ENCODE measurements at places on chromosomes 1 and 21.

DNA sequence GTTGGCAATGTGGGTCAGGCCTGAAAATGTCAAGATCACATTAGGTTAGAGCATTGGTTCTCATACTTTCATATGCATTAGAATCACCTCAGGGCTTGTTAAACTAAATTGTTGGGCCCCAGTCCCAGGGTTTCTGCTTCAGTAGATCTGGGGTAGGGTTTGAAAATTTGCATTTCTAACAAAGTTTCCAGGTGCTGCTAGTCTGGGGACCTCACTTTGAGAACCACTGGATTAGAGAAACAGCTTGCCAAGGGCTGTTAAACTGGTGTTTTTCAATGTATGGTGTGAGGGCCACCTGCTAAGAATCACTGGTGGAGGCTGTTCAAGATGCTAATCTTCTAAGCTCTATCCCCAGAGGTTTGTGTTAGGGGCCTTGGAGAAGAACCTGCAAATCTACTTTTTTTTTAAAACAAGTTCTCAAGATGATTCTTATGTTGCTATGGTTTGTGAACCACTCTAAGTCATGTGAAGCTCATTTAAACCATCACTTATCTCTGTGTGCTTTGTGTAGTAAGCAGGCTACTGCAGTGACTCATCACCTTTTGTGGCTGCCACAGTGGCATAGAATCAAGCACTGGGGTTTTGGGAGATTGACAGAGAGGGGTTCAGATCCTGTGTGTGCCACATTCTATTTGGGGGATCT, 152.2 kb downstream of the S1PR1 start:
- DNase-seq = no peak

GRCh38 chr1:92747735-92748134, 37.2 kb downstream of the EVI5 start:
- no peak for DNase-seq

DNA sequence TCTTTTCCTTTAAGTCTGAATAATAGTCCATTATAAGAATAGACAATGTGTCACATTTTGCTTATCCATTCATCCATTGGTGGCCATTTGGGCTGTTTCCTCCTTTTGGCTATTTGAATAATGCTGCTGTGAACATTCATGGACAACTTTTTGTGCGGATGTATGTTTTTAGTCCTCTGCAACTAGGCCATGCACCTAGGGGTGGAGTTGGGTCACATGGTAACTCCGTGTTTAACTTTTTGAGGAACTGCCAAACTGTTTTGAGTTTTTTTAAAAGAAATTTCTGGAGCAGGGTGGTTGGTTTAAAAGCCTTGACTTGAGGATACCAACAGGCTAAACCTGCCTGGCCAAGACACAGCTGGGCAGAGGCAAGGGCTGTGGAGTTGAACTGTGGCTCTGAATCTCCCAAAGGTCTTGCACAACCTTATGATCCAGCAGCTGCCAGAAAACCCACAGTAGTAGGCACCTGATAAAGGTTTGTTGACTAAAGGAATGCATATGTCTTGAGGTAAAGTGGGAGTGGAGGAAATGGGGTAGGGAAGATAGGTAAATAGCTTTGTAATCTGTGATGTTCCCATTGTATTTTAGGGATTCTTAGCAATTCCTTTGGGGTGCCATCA, 5.6 kb upstream of the RPTN start:
- DNase-seq = no peak

DNA sequence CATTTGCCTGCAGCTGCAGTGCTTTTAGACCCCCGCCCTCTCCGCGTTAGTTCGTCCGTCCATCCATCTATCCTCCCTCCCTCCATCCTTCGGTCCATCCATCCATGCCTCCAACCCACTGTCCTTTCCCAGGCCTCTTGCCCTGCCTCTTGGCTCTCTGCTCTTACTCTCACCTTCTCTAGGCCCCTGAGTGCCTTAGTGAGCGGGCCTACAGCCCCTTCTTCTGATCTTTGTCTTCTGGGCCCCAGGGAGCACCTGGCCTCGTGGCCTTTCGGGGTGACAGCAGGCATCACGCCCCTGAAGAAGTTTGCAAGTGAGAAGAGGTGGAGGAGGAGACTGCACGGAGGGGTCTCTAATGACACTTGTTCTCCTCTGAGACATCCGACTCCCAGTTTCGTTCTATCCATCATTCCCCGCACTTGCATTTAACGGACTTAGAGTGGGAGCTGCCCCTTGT, 842 bp downstream of the ATXN7L2 start:
- DNase-seq = no peak

- no peak for DNase-seq
Measured at GRCh38 chr21:17796503-17796902, 22.7 kb downstream of the C21orf91 start.

DNA sequence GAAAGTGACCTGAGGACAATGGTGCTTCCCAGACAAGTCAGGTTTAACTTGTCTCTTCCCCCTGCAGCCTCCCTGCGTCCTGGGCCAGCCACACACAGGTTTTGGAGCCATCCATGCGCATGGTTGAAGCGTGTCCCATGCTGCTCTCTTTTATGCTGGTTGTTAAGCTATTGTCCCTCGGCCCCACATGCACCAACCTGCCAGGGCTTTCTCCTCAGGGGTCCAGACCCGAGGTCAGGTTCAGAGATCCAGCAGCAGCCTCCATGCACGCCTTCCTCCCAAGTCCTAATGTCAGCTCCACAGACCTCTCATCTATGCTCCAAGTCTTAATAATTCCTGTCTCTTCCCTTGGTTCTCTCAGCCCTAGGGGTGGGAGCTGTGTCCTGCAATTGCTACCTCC, 1.6 kb downstream of the ABCA4 start:
- no peak for DNase-seq

DNA sequence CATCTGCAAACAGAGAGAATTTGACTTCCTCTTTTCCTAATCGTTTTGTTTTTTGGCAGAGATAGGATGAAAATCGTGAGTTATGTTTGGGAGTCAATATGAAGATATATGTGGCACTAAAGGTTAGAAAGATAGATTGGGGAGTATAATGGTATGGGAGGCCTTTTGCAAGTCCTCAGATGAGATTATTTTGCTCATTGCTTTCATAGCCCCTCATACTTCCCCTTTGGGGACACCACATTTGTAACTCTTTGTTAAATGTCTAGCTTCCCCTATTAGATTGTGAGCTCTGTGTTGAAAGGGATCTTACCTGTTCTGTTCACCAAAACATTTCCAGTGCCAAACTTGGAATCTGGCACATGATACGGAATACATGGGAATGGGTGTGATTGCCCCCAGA, 30.2 kb downstream of the RAVER2 start:
- no peak for DNase-seq

- no peak for DNase-seq
Measured at GRCh38 chr21:23639721-23640120, 1967.6 kb downstream of the MRPL39 start.

DNA sequence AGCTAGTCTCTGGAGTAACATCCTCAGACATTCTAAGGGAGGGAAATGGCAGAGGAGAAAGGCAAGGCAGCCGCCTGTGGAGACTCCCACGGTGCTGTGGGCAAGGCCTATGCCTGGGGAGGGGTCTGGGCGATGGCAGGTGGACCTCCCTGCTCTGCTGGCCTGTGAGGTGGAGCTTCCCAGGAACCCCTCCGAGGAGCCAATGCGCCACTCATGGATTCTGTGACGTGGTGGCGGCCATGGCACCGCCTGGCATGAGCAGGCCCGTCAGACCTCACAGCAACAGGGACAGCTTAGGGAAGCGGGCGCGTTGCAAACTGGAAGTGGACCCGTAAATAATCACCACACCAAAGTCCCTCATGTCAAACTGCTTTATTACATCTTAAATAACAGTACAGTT, 6.7 kb upstream of the NADK start:
- no peak for DNase-seq

DNA sequence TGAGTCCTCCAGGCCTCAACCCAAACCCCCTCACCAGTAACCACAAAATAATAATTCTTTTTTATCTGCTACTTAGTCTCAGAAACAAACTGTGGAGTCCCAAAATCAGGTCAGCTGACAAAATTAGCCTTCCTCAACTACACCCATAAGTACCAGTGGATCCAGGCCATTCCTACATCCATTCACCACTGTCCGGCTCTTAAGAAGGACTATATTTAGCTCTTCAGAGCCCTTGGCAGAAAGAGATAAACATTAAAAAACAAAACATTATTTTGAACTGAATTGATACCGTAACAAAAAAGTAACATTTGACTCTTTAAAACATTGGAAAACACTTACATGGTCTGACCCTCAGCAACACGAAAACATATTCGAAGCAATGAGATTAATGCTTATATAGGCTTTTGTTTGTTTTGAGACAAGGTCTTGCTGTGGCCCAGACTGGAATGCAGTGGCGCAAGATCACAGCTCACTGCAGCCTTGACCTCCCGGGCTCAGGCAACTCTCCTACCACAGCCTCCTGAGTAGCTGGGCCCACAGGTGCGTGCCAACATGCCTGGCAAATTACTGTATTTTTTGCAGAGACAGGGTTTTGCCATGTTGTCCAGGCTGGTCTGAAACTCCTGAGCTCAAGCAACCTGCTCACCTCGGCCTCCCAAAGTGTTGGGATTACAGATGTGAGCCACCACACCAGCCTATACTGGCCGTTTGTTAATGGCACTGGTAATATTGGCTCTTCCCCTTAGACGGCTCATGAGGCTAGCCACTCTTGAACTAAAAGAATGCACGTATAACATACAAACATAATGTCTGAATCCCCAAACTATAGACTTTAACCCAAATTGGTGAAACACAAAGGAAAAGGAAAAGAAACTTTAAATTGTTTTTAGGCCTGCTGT, 330.7 kb downstream of the SMYD3 start:
- no peak for DNase-seq

DNA sequence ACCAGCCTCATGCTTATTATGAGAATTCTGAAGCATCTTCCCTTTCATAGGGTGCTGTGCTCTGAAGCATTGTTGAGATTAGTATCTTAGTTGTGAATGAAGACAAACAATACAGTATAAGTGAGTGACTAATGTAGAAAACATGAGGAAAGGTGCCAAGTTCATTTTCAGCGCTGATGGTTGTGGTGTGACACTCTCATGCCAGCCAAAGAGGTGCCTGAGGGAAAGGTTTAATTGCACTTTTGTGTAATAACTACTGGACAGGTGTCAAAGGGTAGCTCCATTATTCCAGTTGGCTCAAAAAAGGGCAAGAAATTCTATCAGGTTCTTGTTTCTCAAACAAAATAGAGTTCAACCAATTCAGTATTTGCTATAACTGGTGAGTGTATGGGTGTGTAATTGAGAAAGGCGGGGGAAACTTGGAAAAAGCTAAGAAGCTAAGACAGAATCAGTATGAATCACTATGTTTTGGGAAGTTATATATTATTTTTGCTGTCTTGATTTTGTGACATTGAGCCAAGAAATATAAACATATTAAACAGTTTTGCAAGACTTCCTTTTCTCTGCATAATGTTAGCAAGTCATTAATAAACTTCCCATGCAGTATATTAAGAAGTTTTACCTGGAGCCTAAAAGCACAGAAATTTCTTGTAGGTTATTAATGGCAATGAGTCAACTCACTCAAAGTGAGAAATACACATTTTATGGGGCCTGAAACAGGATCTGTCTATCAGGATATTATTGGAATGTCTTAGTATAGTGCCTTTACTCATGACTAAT, 31.8 kb downstream of the KCNK2 start:
- no peak for DNase-seq

DNA sequence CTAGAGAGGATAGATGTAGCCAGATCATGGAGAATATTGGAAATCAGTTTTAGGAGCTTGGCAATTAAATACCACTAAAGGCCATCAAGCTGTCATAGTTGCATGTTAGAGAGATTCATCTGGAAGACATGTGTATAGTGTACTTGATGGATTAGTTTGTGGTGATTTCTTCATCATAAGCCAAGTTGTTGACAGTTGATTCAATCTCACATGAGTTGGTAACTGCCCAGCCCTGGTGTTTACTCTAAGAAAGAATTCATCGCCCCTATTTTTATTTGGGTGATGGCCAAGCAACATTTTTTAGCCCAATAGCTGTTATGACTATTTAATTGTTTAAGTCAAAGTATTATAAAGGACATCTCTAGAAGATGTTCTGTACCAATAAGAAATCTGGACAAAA, 737.6 kb downstream of the PLA2G4A start:
- no peak for DNase-seq

DNA sequence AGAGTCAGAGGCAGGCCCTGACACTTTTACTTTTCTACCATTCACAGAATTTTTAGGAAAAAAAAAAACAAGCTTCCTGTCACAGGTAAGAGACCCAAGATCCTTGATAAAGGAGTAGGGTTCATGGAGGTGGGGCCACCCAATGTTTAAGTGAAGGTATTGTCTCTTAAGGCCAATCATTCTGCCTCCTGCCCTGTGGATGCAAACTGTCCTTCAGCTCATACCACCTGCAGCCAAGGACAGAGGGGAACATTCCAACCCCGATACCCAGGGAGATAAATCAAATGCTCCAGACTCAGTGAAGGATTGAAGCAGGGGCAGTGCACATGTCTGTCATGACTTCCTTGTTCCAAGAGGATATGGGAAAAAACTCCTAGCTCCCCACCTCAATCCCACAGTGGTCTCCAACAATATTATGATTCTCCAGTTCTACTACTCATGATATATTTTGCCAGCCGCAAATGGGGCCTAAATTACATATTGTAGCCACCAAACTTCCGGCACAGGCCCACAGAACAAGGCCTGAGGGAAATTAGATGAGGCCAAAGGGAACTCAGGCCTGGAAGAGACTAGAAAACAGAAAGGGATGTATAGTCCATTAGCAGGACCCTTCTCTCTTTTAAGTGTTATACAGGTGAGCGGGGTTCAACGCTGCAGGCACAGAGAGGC, 59.5 kb downstream of the TRABD2B start:
- no peak for DNase-seq

DNA sequence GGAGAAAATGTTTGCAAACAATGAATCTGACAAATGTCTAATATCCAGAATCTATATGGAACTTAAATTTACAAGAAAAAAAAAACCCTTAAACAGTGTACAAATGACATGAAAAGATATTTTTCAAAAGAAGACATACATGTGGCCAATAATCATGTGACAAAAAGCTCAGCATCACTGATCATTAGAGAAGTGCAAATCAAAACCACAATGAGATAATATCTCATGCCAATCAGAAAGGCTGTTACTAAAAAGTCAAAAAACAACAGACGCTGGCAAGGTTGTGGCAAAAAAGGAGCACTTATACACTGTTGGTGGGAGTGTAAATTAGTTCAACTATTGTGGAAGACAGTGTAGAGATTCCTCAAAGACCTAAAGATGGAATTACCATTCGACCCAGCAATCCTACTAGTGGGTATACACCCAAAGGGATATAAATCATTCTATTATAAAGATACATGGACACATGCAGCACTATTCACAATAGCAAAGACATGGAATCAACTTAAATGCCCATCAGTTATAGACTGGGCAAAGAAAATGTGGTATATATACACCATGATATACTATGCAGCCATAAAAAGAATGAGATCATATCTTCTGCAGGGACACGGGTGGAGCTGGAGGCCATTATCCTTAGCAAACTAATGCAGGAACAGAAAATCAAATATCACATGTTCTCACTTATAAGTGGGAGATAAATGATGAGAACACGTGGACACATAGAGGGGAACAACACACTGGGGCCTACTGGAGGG, 123.2 kb downstream of the PTPRC start:
- DNase-seq = no peak

GRCh38 chr1:245411245-245412036, 256.7 kb downstream of the KIF26B start:
- no peak for DNase-seq

- DNase-seq = no peak
Measured at GRCh38 chr1:113253187-113253586, 137.1 kb upstream of the MAGI3 start.

- no peak for DNase-seq
Measured at GRCh38 chr1:31497601-31498000, 78.7 kb upstream of the TINAGL1 start.

All from D721Med (cell line).